HT-29 (cell line): ENCODE measurements at places on chromosomes 3 and 15. TPM values are rescaled to one million over a fixed set of nuclear protein-coding genes. Genes with fewer than 3 reads are reported as not detected.

GRCh38 chr15:74901612-74902063 lies 5.0 kb downstream of the FAM219B start:
- peak; percentile 93 for DNase-seq

DNA sequence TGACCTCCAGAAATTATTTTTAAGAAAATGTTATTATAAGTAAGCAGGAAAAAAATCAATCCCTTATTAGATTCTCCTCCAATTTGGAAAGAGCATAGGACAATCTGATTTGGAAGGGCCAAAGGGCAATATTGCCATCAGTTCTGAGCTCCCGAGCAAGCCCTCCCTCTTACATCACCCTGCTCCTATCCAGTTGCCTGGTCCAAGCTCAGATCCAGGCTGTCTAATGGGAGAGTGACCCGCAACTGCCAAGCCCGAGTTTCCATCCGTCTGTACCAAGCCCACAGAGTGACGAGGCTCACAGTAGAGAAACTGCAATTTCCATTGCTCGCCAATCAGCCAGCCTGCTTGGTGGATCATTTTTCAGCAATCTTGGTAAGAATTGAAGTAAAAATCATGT lies 187.7 kb downstream of the MEX3B start:
- DNase-seq: no peak

DNA sequence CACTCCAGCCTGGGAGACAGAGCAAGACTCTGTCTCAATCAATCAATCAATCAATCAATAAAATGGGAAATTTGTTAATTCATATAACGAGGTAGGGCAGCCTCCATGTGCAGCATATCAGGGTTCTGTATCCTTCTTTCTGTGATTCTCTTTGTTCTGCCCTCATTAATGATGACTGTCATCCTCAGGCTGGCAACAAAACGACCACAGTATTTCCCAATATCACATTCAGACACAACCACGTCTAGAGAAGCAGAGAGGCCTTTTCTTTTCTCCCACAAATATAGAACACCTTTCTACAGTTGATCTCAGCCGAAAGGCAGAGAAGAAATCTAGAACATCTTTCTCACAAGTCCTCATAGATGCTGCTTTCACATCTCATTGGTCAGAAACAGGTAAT lies 11.2 kb downstream of the CEP19 start:
- no peak for DNase-seq

- no peak for DNase-seq
Measured at GRCh38 chr3:101940521-101941317, 91.4 kb downstream of the NFKBIZ start.

DNA sequence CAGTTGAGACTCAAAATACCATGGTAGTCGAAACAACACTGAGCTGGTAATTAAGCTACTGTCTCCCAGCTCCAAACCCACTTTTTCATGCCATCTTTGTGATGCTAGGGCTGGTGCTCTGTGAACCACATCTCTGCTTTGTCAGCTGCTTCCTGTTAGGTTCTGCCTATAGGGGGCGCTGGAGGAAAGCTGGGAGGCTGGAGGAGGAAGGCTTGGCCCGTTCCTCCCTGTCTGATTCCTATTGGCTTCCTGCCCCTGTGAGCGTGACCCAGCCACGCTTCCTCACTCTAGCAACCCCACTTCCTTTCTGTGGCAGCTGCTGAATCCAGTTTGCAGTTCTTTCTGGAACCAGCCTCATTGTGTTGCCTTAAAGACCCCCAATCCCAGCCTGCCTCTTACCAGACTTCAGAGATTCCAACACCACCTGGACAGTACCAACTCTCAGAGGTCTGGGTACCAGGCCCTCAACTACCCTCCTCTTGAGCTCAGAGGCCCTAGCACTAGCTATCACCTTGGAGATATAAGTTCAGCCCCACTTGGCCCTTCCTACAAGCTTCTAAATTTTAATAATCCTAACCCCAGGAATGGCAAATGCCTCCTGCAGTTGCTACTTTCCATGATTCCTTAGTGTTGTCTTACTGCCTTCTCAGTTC lies 120.9 kb downstream of the ERC2 start:
- peak; percentile 9 for DNase-seq

- DNase-seq: peak; percentile 74
Measured at GRCh38 chr3:14125193-14126016, 553 bp downstream of the TMEM43 start.

DNA sequence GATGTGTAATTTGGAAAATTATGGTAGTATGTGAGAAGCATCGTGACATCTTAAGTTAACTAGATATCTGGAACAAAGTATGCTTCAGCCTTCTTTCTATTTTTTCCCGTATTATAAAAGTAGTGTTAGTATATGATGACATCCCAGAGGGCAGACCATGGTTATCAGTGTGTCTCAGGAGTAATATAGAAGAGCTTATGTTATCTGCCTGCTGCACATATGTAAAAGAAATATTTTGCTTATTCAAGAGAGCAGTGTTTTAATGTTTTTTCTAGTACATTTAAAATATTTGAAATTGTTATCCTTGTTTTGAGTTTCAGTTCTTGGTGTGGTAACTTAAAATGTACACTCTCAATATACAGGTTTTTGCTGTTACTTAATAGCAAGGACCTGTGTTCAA lies 24.1 kb downstream of the PLCL2 start:
- DNase-seq: no peak

GRCh38 chr15:86505951-86506350 lies 426.3 kb downstream of the AGBL1 start:
- DNase-seq: no peak

- DNase-seq: no peak
Measured at GRCh38 chr3:43723121-43723734, 32.5 kb downstream of the ABHD5 start.

GRCh38 chr3:24374801-24375200 lies 119.8 kb downstream of the THRB start:
- no peak for DNase-seq

- no peak for DNase-seq
Measured at GRCh38 chr15:78737187-78737820, 74.0 kb downstream of the ADAMTS7 start.

DNA sequence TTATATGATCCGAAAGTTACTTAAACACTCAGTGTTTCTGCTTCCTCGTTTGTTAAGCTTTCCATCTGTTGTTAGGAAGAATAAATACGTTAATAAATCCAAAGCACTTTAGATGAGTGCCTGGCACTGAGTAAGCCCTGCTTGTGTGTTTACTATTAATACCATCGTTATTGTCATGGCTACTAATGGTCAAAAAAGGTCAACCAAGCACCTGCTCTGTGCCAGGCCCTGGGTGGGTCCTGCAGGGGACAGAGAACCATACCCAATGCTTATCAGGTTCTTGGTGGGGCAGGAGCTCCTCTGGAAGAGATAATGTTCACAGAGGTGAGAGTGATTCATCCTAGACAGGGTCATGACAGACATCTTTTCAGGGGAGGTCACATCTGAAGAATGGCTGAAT lies 39.9 kb downstream of the GALNT15 start:
- DNase-seq: no peak

DNA sequence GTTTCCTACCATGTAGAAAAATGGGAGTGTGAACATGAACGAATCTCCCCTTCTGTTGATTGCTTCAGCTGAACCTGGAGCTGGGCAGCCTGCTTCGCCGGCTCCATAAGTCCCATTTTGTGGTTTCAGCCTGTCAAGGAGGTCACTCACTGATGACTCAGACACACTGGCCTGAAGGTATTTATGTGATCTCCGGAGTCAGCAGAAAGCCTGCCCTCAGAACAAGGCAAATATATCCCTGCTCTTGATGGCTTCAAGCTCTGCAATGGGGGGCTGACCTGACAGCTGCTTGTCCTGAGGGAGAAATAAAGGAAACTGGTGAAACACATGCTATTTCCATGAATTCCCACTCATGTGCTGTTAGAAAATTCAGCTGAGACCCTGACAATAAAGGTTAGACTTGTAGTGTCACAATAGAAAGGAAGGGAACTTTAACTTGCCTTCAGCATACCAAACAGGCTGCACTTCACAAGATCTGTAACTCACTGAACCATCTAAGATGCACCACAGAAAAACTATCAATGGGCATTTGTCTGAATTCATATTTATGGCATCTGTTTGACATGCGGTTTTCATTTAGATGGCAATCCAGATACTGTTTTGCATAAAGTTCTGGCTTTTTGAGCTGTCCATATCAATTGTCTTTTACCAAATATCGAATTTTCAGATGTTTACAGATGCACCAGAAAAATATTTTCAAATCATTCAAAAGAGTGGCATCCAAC lies 282.0 kb upstream of the VEPH1 start:
- peak; percentile 13 for DNase-seq

GRCh38 chr3:53941950-53942349 lies 50.3 kb upstream of the SELENOK start:
- no peak for DNase-seq

GRCh38 chr15:70362886-70363285 lies 265.2 kb upstream of the TLE3 start:
- DNase-seq: peak; percentile 73

DNA sequence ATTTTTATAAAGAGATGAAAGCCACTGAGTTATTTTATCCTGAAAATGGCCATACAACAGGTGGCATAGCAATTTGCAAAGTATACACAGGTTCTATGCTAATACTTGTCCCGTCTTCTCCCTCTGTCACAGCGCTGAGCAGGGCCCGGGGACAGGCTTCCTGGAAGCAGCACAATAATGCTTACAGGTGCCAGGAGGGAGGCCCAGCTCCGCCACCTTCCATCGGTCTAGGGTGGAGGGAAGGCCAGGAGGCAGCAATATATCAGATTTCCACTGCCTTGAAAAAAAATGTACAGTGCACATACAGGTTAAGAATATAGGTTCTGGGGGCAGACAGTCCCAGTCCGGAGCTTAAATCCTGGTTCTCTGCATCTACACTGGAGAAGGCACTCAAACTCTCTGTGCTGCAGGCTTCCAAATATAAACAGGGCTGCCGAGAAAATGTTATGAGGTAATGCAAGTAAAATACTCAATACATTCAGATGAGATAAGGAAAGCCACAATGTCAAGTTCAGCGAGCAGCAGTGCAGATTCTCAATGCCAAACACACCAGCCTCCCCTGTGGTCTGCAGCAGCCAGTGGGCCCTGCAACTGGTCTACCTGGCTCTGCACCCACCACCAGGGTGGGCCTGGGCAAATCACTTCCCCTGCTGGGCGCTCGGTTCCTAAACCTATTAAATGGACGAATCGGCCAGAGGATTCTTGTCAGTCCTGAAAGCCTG lies 189.6 kb downstream of the XXYLT1 start:
- no peak for DNase-seq

GRCh38 chr3:102614585-102614984 lies 179.8 kb downstream of the ZPLD1 start:
- no peak for DNase-seq

- no peak for DNase-seq
Measured at GRCh38 chr3:175129126-175129525, 270.0 kb downstream of the NAALADL2 start.

DNA sequence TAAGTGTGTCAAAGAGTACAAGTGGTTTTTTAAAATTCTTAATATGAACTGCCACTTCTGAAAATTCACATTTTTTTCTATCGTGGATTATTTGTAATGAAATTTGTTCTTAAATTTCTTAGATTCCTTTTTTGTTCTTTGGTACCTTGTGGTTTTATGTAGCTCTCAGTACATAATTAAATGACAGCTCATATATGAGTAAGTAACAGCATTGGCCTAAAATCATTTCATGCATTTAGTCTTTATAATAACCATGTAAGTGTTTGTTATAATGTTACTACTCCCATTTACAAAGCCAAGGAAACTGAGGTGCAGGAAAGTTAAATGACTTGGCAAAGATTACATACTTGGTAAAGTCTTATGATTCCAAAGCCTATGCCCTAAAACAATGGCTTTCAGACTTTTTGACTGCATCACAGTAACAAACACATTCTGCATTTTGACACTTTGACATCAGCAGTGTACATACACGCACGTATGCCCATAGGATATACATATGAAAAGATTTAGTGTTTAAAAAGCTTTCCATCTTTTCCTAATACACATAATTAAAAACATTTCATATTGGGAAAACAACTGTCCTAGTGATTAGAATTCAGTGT lies 14.9 kb downstream of the SPRED1 start:
- DNase-seq: no peak

DNA sequence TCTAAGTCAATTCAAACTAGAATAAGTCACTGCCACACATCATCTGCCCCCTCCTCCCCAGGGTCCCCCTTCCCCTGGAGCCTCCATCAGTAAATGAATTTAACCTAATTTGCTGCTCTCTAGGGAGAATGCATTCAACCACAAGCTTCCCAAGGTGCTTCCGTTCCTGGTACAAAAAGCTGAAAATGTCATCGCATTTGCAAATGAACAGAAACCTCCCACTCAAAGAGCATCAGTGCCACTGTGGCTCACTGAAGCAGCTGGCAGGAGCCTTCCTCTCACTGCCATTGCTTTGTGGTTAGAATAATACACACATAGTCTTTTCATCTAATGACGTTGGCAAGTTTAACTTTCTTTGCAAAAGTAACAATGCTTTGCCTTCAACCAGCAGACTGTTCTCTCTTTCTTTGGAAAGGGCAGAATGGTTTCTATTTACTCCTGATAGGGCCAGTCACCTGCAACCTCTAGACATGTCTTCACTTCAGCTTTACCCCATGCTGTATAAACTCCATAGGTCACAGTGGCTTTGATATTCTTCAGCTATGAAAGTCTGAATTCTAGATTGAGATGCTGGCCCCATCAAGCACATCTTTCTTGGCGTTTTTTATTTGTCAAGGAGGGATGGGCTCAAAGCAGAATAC lies 238.1 kb downstream of the CPNE4 start:
- DNase-seq: no peak

CYP1A2 gene
- not detected in 2 replicates for total RNA-seq

MEGF11 gene
- total RNA-seq: 0.51 TPM in 1 of 2 replicates, not detected in the other

CLRN1 gene
- not detected in 2 replicates for total RNA-seq

CCDC54 gene
- not detected in 2 replicates for total RNA-seq
